Stimulated activated CD4-positive, alpha-beta T cell treated with anti-CD3 and anti-CD28 coated beads, Interleukin-15, amount 100 ng/mL, for 48 hours (primary cell): ENCODE measurements at places on chromosomes 4 and X.

DNA sequence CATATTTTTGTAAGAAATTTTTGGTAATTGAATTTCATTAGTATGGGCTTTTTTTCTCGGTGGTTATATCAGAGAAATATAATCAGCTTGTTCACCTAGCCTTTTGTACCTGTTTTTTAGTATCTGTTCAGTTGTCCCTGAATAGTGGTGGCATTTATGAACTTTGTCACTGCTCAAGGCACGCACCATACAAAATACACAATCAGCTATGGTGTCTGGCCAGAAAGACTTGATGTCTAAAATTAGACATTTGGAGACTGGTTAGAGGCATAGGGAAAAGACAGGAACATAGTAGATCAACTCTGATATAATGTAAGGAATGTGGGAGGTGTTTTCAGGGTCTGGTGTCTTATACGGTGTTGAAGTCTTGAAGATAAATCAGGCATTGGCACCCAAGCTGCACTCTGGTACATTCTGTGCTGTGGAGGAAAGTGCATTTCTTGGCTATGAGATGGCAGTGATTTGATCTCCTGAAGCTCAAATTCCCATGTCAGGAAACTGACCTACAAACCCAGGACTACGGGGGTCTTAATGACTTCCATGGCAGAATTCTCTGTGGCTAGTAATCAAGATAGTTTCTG, 3.6 kb downstream of the ART3 start:
- DNase-seq = no peak

DNA sequence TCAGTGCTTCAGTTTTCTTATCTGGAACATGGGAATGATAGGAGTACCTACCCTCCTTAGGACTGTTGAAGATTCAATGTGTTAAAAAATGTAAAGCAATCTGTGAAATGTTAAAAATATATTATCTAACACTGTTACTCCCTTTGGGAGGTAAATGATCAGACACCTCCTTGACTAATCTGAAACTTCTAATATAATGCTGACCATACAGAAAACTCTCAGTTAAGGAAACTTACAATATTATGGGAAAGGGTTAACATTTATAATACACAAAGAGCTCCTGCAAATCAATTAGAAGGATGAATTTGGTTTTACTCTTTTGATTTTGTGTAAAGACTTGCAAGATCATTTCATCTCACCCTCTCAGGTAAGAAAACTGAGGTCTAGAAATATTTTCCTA, 1.6 kb upstream of the PFKFB1 start:
- no peak for DNase-seq

GRCh38 chr4:142567199-142567598, 278.9 kb downstream of the INPP4B start:
- peak; percentile 48 for DNase-seq

DNA sequence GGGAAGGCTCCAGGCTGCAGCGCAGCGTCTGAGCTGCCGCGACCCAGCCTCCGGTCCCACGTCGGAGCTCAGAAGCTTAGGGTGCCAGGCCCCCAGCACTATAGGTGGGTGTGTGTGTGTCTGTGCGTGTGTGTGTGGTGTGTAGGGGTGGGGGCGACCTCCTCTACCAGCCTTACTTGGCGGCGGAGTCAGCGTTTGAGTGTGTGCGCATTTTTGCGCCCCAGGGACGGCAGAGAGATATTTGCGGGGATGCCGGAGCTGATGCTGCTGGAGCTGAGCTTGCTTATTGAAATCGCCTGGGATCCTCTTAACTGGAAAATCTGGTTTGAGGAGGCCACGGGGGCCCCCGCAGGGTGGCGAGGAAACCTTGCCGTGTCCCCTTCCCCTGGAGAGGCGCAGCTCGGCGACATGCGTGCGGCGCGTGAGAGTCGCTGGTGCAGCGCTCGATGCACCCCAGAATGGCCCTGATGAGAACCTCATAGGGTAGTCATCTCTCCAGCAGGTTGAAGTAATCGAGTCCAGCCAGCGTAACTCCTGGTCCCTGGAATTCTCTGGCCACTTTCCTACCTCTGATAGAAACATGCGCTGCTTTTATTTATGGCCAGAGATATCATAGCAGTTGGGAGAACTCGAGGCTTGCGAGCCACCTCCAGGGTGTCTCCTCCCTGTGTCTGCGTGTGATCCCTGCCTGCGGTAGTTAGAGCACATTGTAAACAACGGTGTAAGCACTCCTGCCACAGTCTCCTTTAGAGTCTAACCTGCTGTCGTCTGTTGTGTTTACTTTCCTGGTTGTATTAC, 2.7 kb downstream of the ADGRL3 start:
- DNase-seq = no peak

GRCh38 chr4:16783119-16783518, 115.3 kb downstream of the LDB2 start:
- no peak for DNase-seq

DNA sequence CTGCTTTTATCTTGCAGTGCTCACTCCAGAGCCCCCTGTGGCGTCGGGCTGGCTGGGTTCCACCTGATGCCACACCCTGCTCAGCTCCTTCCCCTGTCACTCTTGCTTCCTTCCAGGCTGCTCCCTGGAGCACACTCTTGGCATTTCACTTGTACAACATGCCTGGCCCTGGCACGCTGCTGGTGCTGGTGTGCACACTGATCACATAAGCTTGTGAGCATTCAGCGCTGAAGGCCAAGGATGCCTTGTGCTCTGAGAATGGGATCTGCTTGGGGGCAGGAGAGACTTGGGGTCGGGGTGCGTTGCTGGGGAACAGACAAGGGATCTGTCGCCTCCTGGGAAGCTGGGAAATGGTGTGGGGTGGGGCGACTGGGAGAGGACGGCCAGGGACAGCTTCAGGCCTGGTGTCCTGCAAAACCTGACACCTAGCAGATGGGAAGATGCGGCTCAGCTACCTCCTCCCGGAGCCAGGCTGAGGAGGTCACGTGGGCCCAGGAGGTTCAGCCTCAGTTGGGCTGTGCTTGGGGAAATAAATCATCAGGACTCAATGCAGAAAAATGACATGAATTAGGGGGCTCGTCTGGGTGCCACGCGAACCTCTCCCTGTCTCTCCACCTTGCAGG, 108.5 kb downstream of the PHKA2 start:
- no peak for DNase-seq

GRCh38 chrX:149185087-149185486, 320.0 kb downstream of the IDS start:
- no peak for DNase-seq
